T-helper 9 cell (primary cell): ENCODE measurements at places on chromosomes 3 and 15.
A peak's percentile ranks its signal among the peaks of the same experiment; 100 is the strongest.

DNA sequence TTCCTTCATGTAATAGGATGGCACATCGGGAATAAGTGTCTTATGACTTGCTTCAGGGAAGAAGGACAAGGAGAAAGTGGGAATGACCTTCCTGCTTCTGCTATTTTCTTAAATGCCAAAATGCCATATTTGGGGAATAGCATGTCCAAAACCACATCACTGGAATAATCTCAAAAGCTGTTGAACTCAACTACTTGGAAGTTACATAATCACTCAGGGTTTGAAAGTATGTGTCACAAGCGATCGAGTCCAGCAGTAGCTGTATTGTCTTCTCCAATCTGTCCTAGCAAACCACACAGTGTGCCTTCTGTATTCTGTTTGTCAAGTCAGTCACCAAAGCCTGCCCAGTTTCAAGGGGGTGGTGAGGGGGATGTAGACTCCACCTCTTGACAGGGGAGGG, 58.3 kb upstream of the GADL1 start:
- no peak for DNase-seq

DNA sequence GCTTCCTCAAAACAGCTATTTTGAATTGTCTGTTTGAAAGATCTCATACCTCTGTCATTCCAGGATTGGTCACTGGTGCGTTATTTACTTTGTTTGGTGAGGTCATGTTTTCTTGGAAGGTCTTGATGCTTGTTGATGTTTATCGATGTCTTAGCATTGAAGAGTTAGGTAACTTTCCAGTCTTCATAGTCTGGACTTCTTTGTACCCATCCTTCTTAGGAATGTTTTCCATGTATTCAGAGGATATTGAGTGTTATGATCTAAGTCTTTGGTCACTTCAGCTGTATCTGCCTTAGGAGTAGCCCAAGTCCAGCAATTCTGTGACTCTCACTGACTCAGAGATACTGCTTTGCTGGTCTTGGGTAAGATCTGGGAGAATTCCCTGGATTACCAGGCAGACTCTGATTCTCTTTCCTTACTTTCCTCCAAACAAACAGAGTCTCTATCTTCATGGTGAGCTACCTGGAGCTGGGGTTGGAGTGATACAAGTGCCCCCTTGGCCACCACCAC, 398.6 kb downstream of the ZIC4 start:
- no peak for DNase-seq

DNA sequence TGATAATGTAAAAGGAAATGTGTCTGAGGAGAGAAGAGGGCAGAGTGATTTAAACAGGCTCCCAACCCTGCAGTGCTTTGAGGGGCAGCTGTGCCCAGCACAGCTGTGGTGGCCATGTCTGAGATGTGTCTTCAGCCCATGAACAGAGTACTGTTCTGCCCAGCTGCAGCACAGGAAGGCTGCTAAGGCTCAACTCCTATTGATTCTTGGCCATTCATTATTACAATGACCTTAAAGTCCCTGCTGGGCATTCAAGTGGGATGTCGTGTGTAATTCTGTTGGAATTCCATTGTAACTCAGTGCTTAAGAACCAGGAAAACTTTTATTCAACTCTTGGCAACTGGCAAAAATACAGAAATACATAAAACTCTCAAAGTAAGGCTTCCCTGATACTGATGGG, 229.3 kb downstream of the MCTP2 start:
- no peak for DNase-seq

DNA sequence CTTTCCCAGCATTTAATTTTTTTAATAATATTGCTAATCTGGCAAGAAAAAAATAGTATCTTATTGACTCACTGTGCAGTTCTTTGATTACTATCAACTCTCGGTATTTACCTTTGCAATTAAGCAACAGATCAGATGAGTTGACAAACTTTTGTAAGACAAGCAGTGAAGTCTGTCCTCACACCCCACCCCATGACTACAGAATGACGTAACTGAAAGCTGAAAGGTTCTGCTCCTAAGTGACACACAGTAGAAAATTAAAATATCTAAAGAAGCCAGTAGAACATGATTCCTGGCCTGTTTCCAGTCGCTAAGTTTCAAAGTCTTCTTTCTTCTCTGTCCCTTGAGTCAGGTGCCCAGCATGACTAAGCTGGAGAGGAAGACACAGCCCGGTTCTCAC, 135.5 kb downstream of the STT3B start:
- DNase-seq = no peak

- DNase-seq = no peak
Measured at GRCh38 chr15:52028431-52029093, 9.5 kb downstream of the MAPK6 start.

GRCh38 chr3:188523291-188523690, 369.3 kb downstream of the LPP start:
- no peak for DNase-seq

DNA sequence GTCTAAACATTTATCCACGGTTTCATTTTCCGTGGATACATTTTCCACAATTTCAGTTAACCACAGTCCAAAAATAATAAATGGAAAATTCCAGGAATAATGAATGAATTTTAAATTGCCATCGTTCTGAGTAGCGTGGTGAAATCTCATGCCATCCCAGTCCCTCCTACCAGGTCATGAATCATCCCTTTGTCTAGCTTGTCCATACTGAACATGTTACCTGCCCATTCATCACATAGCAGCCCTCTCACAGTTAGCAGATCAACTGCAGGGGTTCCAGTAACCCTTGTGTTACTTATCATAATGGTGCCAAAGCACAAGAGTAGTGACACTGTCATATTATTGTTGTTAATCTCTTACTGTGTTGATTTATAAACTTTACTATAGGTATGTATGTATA, 124.5 kb downstream of the GSK3B start:
- DNase-seq = no peak

GRCh38 chr3:85838921-85839320, 880.1 kb downstream of the CADM2 start:
- DNase-seq = no peak

DNA sequence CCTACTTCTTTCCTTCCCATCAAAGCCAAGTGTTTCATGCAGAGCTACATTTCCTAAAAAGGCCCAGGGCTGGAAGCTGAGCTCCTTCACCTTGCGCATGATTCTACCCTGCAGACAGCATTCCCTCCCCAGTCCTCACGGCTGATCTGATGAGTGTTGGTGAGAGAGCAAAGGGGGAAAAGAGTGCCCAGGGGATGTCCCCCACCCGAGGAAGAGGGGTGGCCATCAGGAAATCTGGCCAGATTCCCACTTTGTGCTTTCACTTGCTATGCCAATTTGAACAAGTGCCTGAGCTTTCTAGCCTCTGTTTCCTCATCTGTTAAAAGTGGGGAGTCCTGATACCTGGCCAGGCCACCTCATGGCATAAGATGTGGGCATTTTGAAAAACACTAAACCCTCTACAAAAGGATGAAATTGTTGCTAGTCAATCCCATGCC, 231.0 kb upstream of the TLE3 start:
- no peak for DNase-seq

DNA sequence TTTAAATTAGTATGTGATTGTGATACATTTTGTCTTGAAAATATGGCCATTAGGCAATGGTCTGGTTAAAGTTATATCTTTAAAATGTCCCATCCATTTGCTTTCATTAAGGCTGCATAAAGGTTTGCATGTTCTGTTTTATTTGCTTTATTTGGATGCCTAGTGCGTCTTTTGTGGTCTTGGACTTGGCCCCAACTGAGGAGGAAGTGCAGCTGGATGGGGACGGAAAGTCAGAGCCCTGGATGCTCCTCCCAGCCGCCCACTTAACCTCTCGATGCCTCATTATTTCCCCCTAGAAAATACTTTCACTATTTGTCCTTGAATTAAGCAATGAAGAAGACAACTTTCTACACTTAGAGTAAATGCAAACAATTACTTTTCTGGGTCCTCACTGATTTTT, 898.2 kb downstream of the MCTP2 start:
- no peak for DNase-seq

DNA sequence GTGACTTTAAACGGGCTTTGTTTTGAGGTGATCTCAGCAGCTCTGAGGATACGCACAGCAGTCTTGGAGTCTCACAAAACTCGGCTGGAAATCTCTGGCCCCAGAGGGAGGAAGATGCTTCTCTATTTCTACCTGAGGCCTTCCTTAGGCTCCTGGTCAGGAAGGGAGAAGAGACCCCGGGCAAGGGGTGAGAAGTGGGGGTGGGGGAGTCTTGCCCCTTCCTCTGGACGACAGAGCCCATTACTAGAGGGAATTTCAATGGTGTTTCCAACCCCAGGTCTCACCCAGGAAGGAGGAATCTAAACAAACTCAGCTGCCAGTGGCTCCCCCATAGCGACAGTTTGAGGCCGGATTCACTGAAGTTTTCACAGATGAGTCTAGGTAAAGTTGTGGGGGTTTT, 37.4 kb upstream of the PCSK6 start:
- DNase-seq = no peak

GRCh38 chr15:90212221-90213098, 11.3 kb downstream of the SEMA4B start:
- DNase-seq = no peak

DNA sequence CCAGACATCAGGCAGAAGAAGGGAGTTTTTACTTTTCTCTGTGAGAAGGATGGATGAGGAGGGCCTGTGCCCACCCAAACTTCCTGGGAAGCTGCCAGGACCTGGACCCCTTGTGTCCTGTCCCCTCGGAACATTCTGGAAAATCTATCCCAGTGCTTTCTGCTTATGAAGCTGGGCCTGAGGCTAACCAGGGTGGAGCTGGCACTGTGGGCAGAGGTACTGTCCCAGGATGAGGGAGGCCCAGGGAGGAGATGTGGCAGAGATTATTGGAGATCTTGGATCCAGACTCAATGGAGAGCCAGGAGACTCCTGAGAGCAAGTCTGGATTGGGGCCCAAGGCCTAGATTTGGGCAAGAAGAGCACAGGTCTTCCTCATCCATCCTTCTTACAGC, 44.4 kb downstream of the SPSB4 start:
- DNase-seq = no peak

GRCh38 chr15:56464893-56465520, at the start of gene MNS1:
TSS of gene MNS1 (minus strand) at chr15:56465137. CDS start at chr15:56464972, 165 bp downstream.
- DNase-seq = peak; percentile 10

DNA sequence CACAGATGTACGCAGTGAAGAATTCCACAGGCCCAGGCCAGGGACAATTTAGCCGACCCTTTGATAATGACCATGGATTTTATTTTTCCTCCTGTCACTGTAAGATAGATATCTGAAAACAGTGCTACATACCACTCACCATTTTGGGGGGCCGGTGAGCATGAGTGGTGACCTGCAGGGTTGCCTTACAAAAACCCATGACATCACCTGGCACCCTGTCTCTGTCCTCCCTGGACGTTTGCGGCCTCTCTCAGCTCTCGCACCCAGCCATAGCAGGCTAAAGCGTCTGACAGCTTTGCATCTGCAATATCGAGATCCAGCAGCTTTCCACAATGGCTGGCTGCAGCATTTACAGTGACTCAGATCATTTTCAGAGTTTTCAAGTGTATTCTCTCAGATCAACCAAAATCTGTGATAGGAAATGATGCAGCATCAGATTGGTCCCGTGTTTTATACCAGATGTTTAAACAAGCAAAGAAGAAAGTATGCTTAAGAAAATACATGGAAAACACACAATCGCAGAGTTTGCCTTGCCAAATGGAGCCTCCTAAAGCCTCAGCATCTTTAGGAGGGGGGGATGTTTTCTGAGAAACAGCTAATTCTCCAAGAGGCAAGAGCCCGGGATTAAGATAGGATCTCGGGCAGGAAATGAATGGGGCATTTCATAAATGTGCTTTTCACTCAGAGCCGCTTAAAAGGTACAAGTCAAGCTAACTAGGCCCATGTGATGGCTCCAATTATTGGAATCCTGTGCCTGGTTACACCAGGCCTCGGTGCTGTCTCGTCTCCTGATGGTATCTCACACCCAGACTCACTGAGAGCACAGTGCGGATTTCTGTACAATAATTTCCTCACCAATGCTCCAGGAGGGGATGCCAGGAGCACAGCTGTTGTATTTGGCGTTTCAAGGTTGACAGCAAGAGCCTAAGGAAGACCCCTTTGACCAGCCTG, 257.3 kb downstream of the XXYLT1 start:
- DNase-seq = no peak

DNA sequence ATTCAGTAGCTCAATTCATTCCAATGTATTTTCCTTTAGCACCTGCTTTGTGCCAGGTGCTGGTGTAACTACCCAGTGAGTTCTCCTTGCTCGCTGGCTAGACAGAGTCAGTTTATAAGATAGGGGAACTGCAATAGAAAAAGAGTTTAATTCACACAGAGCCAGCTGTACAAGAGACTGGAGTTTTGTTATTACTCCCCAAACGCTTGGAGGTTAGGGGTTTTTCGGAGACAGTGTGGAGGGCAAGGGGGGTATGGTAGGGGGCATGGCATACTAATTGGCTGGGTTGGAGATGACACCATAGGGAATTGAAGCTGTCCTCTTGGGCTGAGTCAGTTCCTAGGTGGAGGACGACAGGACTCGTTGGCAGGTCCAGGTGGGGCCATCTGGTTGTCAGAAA, 5.4 kb upstream of the CFAP91 start:
- no peak for DNase-seq

DNA sequence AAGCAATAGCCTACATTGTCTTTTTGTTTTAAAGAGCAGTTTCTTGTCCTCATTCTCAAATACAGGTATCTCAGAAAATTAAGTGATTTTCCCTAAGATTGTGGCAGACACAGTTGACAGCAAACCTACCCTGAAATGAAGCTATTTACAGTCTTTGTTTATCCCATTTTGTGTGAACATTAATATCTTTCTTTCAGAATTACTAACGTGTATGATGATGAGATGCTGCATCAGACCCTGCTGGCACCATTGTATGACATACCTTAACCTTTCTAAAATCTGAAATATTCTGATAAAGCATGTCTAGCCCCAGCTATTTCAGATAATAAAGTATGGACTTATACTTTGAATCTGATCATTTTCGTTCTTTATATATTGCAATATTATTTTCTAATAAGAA, 185.9 kb downstream of the RSRC1 start:
- no peak for DNase-seq

DNA sequence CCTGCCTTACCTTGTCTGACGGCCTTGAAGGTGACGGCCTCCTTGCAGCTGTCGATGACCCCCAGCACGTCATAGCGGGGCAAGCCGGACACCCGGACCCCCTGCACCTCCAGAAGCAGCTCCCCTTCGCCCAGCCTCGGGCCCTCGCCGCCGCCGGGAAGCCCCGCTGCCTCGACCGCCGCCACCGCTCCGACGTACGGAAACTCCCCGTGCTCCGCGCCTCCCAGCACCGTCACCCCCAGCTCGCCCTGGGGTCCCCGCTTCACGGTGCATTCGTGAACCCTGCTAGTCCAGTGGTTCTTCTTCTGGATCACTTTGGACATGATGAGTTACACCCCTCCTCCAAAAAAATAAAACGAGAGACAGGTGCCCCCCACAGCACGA, 740 bp downstream of the MAGI1 start:
- DNase-seq = no peak

- DNase-seq = no peak
Measured at GRCh38 chr15:67050062-67050461, 15.3 kb upstream of the SMAD3 start.

GRCh38 chr15:27743638-27744037, 355.5 kb downstream of the OCA2 start:
- no peak for DNase-seq

- no peak for DNase-seq
Measured at GRCh38 chr15:39651881-39652280, 71.0 kb downstream of the THBS1 start.
